SJCRH30 (cell line): ENCODE measurements at places on chromosomes 1 and 21. TPM values are rescaled to one million over a fixed set of nuclear protein-coding genes. Genes with fewer than 3 reads are reported as not detected.
A peak's percentile ranks its signal among the peaks of the same experiment; 100 is the strongest.

- no peaks in the 10 kb centered on the region for H3K27me3 ChIP-seq
- H3K27ac ChIP-seq, result no peak overlapping the region; the same call in 1 of the 2 replicates
- no peak for DNase-seq
- peaks cover 46% of the 10 kb centered on the region for H3K36me3 ChIP-seq
- peak overlapping the region; percentile 93 for H3K4me3 ChIP-seq
Measured at GRCh38 chr1:70222716-70223235, 1.6 kb downstream of the SRSF11 start.

GRCh38 chr1:103160281-103160680 is 52.0 kb upstream of the COL11A1 start:
- H3K4me1 ChIP-seq, result peaks cover 3% of the 10 kb centered on the region; the same call in 1 of the 2 replicates
- H3K4me3 ChIP-seq, result no peak overlapping the region
- H3K36me3 ChIP-seq, result no peaks in the 10 kb centered on the region
- H3K27ac ChIP-seq, result no peak overlapping the region
- no peak for DNase-seq
- no peaks in the 10 kb centered on the region for H3K27me3 ChIP-seq

DNA sequence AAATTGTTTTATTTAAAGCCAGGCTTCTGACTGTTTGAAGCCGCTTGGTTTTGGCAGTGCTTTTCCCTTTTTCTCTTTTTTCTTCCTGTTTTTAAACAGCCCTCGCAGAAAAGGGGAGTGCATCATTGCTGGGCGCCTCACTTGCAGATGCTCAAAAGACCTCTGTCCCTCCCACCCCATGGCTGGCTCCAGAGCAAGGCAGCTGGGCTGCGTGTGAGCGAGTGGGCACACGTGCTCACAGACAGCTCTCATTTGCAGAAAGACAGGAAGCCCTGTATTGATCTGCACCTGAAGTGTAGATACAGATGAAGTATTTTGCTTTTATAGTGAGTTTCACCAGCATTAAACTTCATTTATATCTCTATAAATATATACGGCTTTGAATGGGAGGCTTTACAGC is 8.8 kb downstream of the TNR start:
- H3K4me3 ChIP-seq, result no peak overlapping the region
- no peaks in the 10 kb centered on the region for H3K4me1 ChIP-seq
- H3K36me3 ChIP-seq, result no peaks in the 10 kb centered on the region
- no peaks in the 10 kb centered on the region for H3K27me3 ChIP-seq
- DNase-seq, result no peak

- H3K36me3 ChIP-seq, result peaks cover 49% of the 10 kb centered on the region
- H3K27me3 ChIP-seq, result no peaks in the 10 kb centered on the region
- DNase-seq, result peak; percentile 61
Measured at GRCh38 chr1:203796236-203796605, 798 bp downstream of the ZBED6 start.

DNA sequence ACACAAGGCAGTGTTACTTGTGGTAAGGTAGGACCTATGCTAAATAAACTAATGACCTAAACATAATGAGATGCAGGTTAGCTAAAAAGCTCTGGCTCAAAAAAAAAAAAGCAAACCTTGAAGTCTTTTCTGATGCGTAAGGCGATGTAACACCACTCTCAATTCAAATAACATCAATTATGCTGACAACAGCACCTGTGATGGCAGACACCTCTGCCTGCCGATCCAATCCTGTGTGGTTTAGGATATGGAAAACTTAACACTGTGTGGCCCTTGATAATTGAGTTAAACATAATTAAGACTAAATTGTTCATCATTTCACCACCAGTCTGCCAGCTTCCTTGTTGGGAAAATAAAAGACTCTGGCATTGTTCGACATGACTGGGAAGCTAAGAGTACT is 9.1 kb downstream of the RPAP2 start:
- H3K4me3 ChIP-seq, result no peak overlapping the region
- no peaks in the 10 kb centered on the region for H3K27me3 ChIP-seq
- H3K4me1 ChIP-seq, result no peaks in the 10 kb centered on the region
- no peak overlapping the region for H3K27ac ChIP-seq
- H3K36me3 ChIP-seq, result peaks cover 40% of the 10 kb centered on the region

DNA sequence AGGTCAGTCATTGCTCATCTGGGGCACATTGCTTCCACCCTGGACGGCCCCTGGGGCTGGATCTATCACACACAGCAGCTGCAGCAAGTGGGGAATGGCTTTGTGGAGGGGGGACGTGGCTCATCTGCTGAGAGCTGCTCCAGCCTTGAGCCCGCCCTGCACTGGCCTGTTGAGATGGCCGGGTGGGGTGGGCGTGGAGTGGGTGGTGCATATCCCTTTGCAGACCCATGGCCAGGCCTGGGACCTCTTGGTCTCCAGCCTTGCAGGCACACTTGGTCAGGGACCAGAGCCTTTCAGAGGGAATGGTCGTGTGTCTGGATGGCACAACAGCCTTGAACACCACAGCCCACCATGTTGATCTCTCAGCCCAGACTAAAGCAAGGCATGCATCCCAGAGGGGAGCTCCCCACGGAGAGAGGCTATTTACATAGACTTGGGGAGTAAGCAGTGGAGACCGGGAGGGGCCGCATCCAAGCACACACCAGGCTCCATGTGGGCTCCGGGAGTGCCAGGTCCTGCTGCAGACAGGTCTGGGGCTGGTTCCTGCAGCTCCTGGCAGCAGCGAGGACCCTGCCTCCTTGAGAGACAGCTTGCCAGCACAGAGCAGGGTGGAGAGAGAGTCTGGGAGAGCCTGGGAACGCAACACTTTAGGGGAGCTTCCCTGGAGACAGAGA is 52.8 kb upstream of the SELENON start:
- no peak for DNase-seq
- H3K4me3 ChIP-seq, result no peak overlapping the region
- no peak overlapping the region for H3K27ac ChIP-seq

DNA sequence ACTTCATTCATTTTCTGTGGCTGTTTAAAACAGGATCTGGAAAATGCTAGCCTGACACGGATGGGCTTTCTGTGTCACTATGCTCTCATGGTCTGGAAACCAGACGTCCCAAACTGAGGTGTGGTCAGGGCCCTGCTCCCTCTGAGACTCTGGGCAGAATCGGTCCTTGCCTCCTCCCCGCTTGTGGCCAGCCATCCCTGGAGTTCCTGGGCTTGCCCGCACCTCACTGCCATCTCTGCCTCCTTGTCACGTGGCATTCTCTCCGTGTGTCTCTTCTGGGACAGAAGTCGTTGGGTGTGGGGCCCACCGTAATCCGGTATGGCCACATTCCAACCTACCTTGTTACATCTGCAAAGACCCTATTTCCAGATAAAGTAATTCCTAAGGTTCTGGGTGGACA is 10.1 kb upstream of the ACTRT2 start:
- H3K4me1 ChIP-seq, result no peaks in the 10 kb centered on the region
- no peak overlapping the region for H3K27ac ChIP-seq
- peaks cover 14% of the 10 kb centered on the region for H3K27me3 ChIP-seq
- no peak overlapping the region for H3K4me3 ChIP-seq

DNA sequence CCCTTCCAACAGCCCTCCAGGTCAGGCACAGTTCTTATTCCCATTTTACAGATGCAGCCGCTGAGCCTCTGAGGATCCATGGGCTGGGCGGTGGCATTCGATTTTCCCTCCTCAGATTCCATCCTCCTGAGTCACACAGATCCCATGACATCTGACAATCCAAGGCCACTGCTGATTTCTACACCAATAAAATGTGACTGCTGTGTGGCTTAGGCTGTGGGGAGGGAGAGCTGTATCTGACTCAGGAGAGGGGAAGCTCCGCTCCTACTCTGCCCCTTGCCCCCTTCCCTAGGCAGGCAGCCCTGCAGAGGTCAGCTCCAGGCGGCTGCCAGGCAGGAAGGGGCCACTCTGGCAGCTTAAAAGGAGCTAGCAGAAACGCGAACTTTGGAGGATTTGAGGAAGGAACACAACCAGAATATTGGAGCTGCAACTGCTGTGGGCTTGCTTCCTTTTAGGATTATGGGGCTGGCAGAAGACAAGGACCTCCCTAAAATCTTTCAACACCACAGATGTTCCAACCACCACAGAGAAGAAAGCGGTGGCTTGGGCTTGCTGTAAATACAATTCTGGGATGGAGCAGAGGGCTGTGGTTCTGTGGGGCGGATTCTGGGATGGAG is 50.0 kb downstream of the MRPL37 start:
- H3K4me3 ChIP-seq, result no peak overlapping the region
- DNase-seq, result peak; percentile 73
- peak overlapping the region; percentile 40 for H3K27ac ChIP-seq

GRCh38 chr1:32349211-32349708 is 13.0 kb downstream of the FAM229A start:
- no peaks in the 10 kb centered on the region for H3K27me3 ChIP-seq
- peak; percentile 59 for DNase-seq
- H3K4me1 ChIP-seq, result peaks cover 23% of the 10 kb centered on the region
- H3K4me3 ChIP-seq, result no peak overlapping the region
- H3K27ac ChIP-seq, result no peak overlapping the region

GRCh38 chr1:6466023-6466422 is at the start of gene TNFRSF25:
TSS of gene TNFRSF25 (minus strand) at chr1:6466173. CDS start at chr1:6466107, 66 bp downstream.
- no peak for DNase-seq
- H3K27me3 ChIP-seq, result no peaks in the 10 kb centered on the region
- no peak within 1 kb of the TSS for H3K4me3 ChIP-seq
- H3K4me1 ChIP-seq, result no peaks in the 10 kb centered on the region
- H3K27ac ChIP-seq, result no peak within 1 kb of the TSS

GRCh38 chr1:72481420-72481970 is 199.2 kb upstream of the NEGR1 start:
- H3K27me3 ChIP-seq, result peaks cover 1% of the 10 kb centered on the region; the same call in 1 of the 2 replicates
- no peaks in the 10 kb centered on the region; the same call in 1 of the 2 replicates for H3K36me3 ChIP-seq
- no peak for DNase-seq
- no peak overlapping the region for H3K4me3 ChIP-seq
- H3K27ac ChIP-seq, result no peak overlapping the region

DNA sequence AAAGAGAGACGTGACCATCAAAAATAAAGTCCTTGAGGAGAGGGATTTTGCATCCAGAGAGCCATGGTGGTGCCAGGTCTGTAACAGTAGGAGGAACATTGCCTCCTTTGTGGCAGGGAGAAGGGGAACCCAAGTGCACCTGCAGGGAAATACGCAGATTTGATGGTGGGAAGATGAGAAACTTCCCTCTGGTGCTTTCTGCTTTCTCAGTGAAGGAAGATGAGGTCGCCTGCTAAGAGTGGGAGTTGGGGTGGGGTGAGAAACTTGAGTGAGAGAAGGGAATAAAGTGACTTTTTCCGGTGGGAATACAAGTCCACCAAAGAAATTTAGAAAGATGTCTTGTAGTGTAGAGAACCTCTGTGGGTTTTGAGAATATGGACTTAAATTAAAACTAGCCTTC is 9.1 kb downstream of the PLA2G4A start:
- no peak overlapping the region for H3K27ac ChIP-seq
- no peak for DNase-seq
- H3K4me3 ChIP-seq, result no peak overlapping the region
- no peaks in the 10 kb centered on the region for H3K27me3 ChIP-seq
- H3K4me1 ChIP-seq, result no peaks in the 10 kb centered on the region

The OR14K1 gene
- total RNA-seq, result not detected in 2 replicates

The BARHL2 gene
- not detected in 2 replicates for total RNA-seq

The RAVER2 gene
- total RNA-seq, result 26.9 and 29.1 TPM in 2 replicates

The DCST2 gene
- total RNA-seq, result not detected in 2 replicates

The PCBP3 gene
- not detected in 2 replicates for total RNA-seq

The KRTAP10-4 gene
- not detected in 2 replicates for total RNA-seq

The CGN gene
- total RNA-seq, result 1.2 TPM in 2 replicates

The CLCA4 gene
- not detected in 2 replicates for total RNA-seq

The C1QB gene
- not detected in 2 replicates for total RNA-seq

The NPL gene
- total RNA-seq, result 1.7 and 3.1 TPM in 2 replicates

The FAM163A gene
- total RNA-seq, result not detected in 2 replicates

The FCRL3 gene
- total RNA-seq, result not detected in 2 replicates

The DTL gene
- total RNA-seq, result 81.8 and 82.1 TPM in 2 replicates

The TPM3 gene
- 248 and 262 TPM in 2 replicates for total RNA-seq

The DIRAS3 gene
- total RNA-seq, result 0.41 and 0.42 TPM in 2 replicates
